ENCODE measurements at places on chromosomes 5 and 9. TPM values are rescaled to one million over a fixed set of nuclear protein-coding genes. Genes with fewer than 3 reads are reported as not detected.
A peak's percentile ranks its signal among the peaks of the same experiment; 100 is the strongest.

DNA sequence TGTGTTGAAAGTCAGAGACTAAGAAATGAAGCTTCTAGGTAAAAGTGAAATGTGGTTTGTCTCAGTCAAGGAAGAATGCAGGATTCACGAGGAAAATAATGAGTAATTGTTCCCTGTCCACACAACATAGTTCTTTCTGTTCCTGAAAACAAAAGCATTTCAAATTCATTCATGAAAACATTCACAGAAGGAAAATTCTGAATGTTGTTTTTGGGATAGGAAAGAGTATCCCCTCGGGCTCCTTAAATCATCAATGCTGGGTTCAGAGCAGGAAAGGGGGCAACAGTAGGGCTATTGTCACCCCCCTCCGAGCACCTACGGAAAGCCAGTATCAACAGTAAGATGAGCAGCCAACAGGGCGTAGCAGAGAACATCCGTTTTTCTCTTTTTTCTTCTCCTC, 769.9 kb upstream of the ADAMTS16 start:
- DNase-seq, result no peak

- DNase-seq, result no peak
Observed at GRCh38 chr5:159393854-159394274, 63.6 kb upstream of the IL12B start.

The SPINK4 gene
- total RNA-seq, result not detected

DNA sequence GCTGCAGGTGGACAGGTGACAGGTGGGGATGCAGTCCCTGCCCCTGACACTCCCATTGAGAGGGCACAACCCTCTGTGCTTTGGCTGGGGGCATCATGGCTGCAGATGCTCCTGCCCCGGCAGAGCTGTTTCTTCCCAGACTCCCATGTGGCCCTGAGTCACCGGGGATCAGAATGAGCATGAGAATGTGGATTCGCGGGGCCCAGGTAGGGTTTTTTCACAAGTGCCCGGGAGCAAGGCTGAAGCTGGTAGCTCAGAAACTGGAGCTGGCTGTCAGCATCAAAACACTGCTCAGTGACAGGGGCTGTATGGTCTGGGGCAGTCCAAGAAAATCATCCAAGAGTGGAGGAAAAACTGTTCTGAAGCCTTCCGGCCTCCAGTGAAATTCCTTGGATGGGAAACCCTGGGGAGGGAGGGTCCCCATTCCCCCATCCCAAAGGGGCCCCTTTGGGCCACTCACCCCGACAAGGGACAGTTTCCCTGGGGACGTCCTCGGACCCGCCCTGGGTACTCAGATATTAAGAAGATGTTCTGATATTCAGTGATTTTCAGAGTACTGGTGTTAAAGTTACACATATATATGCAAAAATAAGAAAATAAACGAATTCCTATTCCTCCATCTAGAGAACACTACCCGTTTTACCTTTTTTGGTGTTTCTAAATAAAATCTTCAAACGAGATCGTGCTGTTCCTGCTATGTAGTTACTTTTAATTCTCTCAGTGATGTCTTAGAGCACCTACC, 120.1 kb upstream of the LPCAT1 start:
- peak; percentile 9 for DNase-seq

The ANKRD18A gene
- 1.6 TPM for total RNA-seq

The GFRA3 gene
- not detected for total RNA-seq

The INSL4 gene
- not detected for total RNA-seq

- no peak for DNase-seq
Observed at GRCh38 chr9:114834386-114834785, 28.5 kb upstream of the TNFSF15 start.

GRCh38 chr5:136710834-136711233, 345.5 kb upstream of the TRPC7 start:
- DNase-seq, result no peak
